Activated CD4-positive, alpha-beta T cell treated with anti-CD3 and anti-CD28 coated beads for 36 hours (primary cell): ENCODE measurements at places on chromosomes 3 and 15. TPM values are rescaled to one million over a fixed set of nuclear protein-coding genes. Genes with fewer than 3 reads are reported as not detected.
A peak's percentile ranks its signal among the peaks of the same experiment; 100 is the strongest.

- no peak for DNase-seq
These were observed 41.9 kb upstream of the SLC41A3 start for GRCh38 chr3:126125781-126126251.

DNA sequence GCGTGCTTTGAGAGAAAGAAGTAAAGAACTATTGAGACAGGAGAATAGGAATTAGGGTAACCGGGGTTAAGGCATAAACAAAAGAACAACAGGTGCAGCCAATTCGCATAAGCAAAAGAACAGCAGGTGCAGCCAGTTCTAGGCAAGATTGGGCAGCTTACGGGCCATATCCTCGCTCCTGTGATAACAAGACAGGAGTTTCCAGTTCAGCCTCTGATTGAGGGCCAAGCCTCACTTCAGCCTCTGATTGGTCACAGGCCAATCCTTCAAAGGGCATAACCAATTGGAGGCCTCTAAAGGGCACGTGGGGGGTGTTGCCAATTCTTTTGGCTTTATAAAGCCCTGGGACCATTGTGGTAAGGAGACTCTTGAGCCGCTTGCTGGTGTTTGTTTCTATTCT is 143.5 kb downstream of the GADL1 start:
- DNase-seq: no peak

DNA sequence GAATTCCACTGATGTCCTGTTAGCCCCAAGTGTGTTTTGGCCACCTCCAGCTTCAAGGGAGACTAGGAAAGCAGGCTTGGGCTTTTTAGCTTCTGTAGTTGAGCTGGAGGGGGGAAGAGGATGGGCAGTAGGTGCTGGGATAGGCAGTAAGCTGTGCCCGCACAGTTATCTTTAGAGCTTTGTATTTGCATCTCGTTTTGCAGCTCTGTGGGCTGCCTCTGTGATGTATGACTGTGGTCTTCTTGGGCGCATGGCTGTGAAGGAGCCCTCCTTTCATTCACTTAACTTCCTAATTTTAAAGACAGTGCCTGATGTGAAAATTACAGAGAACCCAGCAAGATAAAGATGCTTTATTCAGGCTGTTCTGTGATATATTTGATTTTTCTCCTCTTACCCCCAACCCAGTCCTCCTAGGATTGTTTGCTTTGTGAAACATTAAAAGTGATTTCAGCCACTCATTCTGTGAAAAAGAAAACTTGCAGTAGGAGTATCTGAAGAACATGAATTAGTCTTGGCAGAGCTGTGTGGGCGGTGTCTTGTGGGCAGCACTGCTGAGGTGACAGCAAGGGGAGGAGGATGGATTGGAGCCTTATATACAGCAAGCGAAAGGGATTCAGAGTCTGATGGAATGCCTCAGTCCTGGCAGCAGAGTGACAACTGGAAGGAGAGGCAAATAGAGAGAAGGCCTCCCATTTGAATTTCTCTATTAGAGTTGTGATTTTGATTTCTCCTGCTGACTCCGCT is 74.3 kb downstream of the LARS2 start:
- DNase-seq: peak; percentile 86

PLSCR5 gene
- not detected for total RNA-seq

DNA sequence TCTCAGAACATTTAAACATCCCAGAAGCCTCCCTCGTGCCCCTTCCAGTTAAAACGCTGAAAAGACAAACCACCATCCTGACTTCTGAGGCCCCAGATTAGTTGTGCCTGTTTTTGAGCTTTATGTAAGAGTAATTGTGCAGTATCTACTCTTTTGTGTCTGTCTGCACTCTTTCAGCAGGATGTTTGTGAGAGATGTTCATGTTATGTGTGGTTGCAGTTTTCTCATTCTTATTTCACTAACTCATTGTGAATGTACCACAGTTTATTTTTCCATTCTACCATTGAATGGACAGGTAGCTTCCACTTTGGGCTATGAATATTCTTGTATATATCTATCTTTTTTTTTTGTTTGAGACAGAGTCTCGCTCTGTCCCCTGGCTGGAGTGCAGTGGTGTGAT is 40.3 kb downstream of the MINAR1 start:
- DNase-seq: no peak
